Activated CD8-positive, alpha-beta memory T cell treated with anti-CD3 and anti-CD28 coated beads for 48 hours (primary cell): ENCODE measurements at places on chromosomes 4 and X.

DNA sequence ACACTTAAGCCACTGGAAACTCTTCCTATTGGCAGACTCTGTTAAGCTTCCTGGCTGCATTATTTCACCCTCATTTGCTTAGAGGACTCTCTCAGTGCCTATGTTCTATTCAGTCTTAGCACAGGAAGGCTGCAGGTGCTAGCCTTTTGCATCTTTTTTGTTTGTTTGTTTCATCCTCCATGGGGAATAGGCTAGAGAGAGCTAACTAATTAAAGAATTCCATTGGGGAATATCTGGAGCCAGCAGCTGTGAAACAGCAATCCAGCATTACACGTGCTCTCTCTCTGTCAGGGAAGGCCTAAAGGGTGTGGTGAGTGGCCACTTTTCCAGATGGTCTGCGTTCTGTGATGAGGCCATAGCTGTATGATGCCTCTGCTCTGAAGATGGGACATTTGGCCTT lies 633.6 kb downstream of the SPRY1 start:
- DNase-seq: no peak

GRCh38 chr4:90543419-90544170 lies 416.4 kb downstream of the CCSER1 start:
- DNase-seq: no peak

GRCh38 chr4:103008875-103009729 lies 10.4 kb downstream of the SLC9B1 start:
- no peak for DNase-seq

DNA sequence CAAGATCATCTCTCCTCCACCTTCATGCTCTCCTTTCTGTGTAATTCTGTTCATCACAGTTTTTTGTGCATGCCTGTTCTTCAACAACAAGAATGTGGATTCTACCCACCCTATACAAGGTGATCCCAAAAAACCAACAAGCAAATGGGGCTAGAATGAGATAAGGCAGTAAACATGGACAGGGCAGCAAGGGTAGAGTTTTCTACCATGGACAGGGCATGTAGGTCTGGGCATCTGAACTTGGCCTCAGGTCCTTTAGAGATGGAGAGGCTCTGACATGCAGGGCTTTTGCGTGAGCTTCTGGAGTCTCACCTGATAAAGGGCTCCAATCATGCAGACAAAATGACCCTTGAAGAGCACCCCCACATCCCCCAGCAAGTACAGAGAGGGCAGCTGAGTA lies 36.4 kb downstream of the MAP7D2 start:
- DNase-seq: no peak

GRCh38 chr4:39568805-39569204 lies 41.6 kb upstream of the UGDH start:
- no peak for DNase-seq

DNA sequence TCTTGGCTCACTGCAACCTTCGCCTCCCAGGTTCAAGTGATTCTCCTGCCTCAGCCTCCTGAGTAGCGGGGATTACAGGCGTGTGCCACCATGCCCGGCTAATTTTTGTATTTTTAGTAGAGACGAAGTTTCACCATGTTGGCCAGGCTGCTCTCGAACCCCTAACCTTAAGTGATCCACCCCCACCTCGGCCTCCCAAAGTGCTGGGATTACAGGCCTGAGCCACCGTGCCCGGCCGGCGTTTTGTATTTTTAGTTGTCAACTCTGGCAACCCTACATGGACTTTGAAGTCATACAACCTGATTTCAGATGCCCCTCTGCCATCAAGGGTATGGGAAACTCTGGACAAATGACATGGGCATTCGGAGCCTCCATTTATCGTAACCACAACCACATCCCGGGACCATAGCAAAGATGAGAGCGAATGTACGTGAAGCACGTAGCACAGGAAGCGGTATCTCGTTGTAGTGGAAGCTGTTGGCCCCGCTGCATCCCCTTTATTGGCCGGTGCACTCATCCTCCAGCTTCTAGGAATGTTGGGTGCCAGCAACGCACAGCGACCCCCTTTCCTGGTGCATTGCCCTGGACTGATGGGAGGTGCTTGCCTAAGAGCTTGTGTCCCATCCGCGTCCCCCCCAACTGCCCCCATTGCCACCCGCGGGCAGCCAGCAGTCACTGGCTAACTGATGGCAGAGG lies 109.2 kb downstream of the PHKA2 start:
- DNase-seq: no peak

GRCh38 chr4:101418466-101418865 lies 71.1 kb upstream of the PPP3CA start:
- no peak for DNase-seq

DNA sequence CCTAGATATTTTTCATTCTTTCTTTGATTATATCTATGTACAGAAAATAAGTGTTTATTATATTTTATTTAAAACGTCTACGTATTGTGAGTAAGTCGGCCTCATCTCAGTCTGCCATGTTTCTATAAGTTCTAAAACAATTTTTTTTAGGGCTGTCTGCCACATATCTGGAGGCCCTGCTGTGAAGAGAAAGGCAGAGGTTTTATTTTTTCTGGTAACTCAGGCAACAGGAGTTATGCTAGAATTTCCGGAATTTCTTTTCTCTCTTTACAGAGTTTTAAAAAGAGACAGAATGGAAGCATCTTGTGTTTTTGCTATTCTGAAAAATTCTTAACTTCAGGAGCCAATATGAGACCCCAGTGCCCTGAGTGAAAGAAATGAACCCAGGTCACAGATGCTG lies 1124.0 kb upstream of the TENM3 start:
- no peak for DNase-seq

GRCh38 chrX:69116077-69116476 lies 49.2 kb downstream of the PJA1 start:
- DNase-seq: no peak

DNA sequence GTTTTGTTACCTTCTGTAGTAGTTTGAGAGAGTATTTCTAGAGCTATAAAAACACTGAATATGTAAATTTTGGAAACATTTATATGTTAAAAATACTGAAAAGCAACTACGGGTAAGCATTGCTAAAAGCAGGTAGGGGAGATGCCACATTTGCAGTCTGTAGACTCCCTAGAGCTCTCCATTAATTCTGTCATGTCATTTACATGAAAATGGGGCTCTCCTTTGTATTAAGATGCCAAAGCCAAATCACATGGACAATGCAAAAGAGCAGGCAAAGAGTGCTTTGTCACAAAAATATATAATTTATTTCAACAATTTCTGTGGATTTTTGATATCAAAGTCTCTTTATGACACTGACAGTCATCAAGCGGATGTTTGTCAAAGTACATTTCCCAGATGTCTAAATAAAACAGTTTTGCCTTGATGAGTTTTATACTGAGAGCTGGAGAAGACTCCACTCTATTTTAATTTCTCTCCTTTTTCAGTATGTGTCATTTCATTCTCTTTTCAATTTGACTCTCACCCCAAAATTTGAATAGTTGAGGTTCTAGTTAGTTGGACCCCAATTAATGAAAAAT lies 51.8 kb downstream of the LDB2 start:
- no peak for DNase-seq

DNA sequence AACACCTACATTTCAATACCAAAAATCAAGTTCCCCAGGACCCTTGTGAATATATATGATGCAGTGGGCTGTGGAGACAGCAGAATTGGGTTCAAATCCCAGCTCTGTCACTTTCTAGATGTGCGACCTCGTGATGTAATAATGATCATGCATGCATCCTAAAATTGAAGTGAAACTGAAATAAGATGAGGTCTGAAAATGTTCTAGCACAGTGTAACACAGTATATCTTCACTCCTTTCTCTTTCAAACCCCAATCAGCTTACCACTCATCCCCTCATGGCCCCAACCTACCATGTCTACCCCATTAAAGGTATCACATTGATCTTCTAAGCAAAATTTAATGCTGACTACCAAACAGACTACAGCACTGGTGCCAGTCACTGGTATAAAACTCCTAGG lies 69.9 kb upstream of the BRS3 start:
- no peak for DNase-seq

DNA sequence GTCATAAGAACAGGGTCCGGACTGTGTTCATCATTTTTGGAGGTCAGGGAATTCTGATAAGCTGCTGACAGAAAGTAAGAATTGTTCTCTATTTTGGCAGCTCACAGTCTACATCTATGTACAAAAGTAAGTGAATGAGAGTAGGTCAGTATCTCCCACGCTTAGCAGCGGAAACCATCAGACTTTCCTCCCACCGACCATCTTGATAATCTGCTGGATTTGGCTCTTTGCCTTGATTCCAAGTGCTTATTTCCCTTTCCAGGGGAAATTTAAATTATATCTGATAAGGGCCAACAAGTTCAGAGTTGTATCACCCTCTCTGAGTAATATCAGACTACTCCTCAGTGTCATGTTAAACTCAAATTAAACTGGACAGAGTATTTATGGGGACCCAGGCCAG lies 118.0 kb downstream of the CAMK2D start:
- DNase-seq: no peak

DNA sequence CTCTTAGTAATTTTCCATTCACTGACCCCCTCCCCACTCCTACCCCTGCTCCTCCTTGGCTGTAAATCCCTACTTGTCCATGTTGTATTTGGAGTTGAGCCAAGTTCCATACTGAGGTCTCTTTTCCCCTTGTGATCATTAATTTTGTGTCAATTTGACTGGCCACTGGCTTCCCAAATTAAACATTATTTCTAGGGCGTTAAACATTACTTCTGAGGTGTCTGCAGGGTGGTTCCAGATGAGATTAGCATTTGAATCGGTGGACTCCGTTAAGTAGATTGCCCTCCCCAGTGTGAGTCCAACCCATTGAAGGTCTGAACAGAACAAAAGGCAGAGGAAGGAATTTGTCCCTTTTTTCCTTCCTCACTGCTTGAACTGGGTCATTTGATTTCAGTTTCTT lies 25.7 kb downstream of the SLC39A8 start:
- no peak for DNase-seq

DNA sequence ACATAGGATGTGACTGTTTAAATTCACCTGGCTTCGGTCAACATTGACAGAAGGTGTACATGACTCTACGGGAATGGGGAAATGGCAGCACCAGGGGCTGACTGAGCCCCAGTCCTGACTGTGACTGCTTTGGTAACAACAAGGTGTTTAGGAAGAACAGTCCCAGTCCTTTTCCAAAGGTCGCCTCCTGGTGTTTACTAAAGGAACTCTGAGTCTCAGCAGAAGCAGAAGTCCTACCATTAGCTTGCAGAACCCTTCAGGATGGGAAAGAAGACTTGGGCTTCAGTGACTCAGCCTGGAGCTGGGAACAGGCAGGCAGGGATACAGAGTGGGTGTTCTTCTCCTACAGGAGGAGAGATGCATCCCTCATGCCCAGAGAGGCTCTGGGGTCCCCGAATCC lies 103.3 kb downstream of the MGST2 start:
- no peak for DNase-seq
